Fibroblast of the aortic adventitia (primary cell): ENCODE measurements at places on chromosomes 6 and 20.

GRCh38 chr6:139800837-139801236 lies 426.4 kb upstream of the CITED2 start:
- no peak for DNase-seq

GRCh38 chr20:57566803-57567459 lies 6.0 kb downstream of the PCK1 start:
- DNase-seq: no peak

DNA sequence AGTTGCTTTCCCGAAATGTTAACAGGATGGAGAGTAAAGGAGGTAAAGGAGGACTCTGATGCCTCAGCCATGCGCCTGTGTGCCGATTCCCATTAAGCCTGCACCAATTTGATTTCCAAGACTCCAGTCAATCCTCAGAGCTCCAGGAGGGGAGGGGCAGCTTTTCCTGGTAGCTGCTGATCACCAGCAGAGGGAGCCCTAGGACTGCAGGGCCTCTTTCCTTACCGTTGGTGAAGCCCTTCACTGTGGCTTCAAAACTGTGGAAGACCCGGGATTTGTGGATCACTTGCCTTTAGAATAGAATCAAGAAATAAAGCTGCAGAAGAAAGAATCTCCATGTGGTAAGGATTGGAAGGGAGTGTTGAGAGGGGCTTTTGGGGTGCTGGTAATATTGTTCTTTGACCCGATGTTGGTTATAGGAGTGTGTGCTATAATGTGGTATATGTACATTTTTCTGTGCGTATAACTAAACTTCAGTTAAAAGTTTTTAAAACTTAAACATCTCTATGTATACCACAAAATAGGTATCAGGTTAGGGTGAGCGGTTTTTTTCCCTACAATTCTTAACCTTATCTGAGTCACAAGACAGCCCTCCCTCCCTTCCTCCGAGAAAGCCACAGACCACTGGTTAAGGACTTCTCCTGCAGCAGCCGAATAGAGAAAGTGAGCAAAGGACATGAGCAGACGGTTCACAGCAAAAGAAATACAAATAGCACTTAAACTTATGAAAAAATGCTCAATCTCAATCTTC lies 6.9 kb upstream of the OSER1 start:
- DNase-seq: peak; percentile 72

DNA sequence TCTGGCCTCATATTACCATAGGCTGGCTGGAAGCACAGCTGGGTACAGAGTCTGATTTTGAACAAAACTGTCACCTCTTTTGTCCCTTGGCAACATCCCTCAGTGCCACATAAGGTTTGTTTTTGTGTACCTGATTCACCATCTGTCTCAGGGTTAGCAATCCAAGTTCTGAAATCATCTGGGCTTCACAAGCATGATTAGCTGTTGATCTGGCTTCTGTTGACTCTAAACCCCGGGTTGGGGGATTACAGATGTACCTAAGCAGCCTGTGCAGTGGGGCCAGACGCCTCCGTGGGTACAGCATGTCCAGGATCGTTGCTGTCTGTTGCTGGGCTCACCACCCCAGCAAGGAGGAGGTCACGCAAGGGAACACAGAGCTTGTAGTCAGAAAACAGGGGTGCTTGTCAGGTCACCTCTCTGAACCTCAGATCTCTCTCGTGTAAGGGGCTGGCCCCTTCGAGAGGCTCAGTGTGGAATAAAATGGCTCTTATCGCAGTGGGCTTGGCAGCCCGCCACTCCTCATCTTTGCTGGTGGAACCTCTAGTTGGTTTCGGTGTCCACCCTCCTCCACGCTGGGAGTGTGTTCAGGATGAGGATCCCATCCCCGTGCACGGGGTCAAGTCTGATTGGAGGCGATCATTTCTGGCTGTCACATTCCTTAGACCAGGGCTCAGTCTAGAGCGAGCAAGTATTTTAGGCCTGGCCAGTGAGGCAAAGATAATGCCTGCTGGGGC lies 39.2 kb upstream of the ZNF831 start:
- DNase-seq: no peak

DNA sequence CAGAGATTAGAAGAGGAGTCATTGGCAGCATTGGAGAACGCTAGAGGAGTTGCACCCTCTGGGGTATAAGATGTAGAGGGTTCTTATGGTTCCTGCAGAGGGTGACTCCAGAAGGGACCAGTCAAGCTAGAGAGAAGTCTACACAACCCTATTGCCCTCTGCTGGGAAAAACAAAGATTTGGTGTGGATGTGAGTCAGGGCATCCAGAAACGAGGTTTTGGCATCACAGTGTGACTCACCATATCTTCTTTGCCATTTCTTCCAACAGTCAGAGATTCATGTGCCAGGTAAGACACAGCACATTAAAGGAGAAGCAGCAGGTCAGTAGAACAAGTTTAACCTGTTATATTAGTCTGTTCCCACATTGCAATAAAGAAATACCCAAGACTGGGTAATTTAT lies 598.8 kb downstream of the MAFB start:
- DNase-seq: no peak

DNA sequence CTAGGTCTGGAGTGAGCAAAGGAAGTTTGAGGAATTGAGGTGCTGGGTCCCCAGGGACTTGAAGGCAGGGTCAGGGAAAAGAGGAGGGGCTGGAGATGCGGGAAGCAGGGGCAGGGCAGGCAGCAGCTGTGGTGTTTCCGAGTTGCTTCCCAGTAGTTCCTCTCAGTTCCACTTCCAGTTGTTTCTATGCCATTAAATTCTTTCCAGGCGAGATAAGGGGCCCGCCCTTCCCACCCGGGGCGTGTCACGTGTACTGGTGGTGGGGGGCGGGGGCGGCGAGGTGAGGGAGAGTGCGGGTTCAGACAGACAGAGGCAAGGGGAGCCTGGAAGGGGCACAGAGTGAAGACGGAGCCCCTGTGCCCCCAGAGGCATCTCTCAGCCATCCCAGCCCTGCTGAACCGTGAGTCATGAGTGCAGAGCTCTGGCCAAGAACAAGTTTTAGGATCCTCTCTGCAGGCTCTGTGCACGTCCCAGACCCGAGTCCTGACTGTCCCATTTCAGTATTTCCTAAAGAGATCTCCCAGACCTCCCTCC lies 977 bp downstream of the TNXB start:
- peak; percentile 80 for DNase-seq
